MG63 (cell line): ENCODE measurements at places on chromosomes 5 and 9. TPM values are rescaled to one million over a fixed set of nuclear protein-coding genes. Genes with fewer than 3 reads are reported as not detected.

ZFYVE16 gene
- total RNA-seq = 4.5 and 21.1 TPM in 2 replicates

REEP2 gene
- 1.4 and 1.8 TPM in 2 replicates for total RNA-seq

ASPN gene
- total RNA-seq = not detected in 2 replicates

CCL27 gene
- total RNA-seq = not detected in 2 replicates

FST gene
- total RNA-seq = 114 and 131 TPM in 2 replicates

LHFPL2 gene
- total RNA-seq = 14.0 and 15.3 TPM in 2 replicates

SPRY4 gene
- total RNA-seq = 3.9 and 5.5 TPM in 2 replicates

PCDHGB3 gene
- 0.81 TPM in 1 of 2 replicates, not detected in the other for total RNA-seq

FSD1L gene
- 2.1 and 7.4 TPM in 2 replicates for total RNA-seq

NTNG2 gene
- total RNA-seq = 0.10 and 0.27 TPM in 2 replicates

PCDHA4 gene
- total RNA-seq = not detected in 2 replicates

GRM6 gene
- total RNA-seq = not detected in 2 replicates

DNA sequence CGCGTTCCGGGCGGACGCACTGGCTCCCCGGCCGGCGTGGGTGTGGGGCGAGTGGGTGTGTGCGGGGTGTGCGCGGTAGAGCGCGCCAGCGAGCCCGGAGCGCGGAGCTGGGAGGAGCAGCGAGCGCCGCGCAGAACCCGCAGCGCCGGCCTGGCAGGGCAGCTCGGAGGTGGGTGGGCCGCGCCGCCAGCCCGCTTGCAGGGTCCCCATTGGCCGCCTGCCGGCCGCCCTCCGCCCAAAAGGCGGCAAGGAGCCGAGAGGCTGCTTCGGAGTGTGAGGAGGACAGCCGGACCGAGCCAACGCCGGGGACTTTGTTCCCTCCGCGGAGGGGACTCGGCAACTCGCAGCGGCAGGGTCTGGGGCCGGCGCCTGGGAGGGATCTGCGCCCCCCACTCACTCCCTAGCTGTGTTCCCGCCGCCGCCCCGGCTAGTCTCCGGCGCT, at the start of gene DAPK1:
Gene DAPK1, plus strand, starts transcription at position 264 of the 442 bp plus-strand sequence. CDS start 1,211 bp downstream, outside the sequence.
- DNase-seq = peak; percentile 79

DNA sequence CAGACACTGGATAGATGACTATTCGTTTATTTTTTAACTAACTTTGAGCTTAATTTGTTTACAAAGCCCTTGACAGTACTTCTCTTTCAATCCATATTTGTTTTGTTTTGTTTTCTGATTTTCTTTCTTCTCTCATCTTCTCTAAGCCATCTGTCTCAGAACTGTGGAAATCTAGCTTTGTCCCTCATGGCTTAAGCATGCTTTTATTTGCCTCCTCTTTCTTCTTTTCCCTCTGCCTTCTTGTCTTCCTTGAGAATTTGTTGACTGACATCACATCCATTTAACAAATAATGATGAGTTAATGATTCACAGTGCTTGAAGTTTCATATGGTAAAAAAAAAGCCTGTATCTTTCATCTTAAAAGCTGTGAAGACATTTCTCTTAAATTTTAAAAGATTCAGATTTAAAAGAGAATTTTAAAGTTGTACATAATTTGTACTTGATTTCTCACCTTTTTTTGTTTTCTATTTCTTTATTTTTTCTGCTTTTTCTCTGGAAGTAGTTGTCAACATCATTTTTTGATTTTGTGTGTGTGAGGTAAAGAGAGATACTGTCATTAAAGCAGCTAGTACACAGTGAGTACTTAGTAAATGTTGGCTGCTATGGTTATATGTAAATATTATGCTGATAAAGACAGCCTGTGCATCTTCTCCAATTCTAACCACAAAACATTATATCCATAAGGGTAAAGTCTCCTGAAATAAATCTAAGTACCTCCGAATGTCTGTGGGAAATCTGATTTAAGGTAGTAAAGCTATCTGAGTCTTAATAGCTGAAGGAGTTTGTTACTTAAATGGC, 13.9 kb upstream of the SGCD start:
- DNase-seq = no peak

GRCh38 chr5:1874348-1874747, 8.4 kb downstream of the IRX4 start:
- DNase-seq = no peak

GRCh38 chr5:134445856-134446818, 34.5 kb upstream of the CDKN2AIPNL start:
- peak; percentile 55 for DNase-seq

DNA sequence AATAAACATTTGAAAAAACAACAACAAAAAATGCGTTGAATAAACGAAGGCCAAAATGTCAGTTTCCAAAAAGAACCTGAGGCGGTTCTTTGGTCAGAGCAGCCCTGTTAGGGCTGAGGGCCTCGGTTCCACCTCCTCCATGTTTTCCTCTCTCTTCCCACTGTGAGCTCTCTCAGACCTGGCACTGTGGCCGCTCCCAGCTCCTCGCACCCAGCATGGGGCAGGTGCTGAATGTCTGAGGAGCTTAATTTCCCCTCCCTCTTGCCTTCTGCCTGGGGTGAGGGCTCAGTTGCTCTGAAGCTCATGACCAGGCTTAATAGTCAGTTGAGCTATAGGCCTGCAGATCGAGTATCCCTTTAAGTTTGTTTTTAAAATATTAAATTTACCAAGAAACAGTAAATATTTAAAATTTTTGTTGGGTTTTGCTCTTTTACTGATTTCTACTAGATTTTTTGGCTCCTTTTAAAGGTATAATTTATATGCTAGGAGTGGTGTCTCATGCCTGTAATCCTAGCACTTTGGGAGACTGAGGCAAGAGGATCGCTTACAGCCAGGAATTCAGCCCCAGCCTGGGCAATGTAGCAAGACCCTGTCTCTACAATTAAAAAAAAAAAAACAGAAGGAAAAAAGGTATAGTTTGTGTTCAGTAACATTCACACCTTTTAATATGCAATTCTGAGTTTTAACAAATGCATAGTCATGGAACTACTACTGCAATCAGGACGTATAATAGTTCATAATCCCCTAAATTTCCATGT, 28.1 kb downstream of the DAPK1 start:
- DNase-seq = no peak

DNA sequence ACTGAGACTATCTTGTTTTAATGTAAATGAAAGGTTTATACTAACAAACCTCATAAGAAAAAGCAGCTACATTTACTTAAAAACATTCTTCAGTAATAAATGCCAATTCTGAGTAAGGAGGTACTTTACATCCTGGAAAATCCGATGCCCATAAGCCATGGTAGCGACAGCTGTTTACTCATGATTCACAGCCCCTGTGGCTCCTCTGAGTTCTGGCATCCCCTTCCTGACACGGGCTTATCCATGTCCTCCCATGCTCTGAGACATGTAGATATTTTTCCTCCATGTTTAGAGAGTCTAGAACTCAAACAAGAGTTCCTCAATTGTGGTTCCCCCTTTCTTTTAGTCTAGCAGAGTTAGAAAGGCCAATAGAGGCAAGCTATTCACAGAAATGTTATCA, 63.1 kb upstream of the DEPDC1B start:
- peak; percentile 28 for DNase-seq

- DNase-seq = no peak
Measured at GRCh38 chr9:126330536-126330935, 3.9 kb downstream of the MVB12B start.

DNA sequence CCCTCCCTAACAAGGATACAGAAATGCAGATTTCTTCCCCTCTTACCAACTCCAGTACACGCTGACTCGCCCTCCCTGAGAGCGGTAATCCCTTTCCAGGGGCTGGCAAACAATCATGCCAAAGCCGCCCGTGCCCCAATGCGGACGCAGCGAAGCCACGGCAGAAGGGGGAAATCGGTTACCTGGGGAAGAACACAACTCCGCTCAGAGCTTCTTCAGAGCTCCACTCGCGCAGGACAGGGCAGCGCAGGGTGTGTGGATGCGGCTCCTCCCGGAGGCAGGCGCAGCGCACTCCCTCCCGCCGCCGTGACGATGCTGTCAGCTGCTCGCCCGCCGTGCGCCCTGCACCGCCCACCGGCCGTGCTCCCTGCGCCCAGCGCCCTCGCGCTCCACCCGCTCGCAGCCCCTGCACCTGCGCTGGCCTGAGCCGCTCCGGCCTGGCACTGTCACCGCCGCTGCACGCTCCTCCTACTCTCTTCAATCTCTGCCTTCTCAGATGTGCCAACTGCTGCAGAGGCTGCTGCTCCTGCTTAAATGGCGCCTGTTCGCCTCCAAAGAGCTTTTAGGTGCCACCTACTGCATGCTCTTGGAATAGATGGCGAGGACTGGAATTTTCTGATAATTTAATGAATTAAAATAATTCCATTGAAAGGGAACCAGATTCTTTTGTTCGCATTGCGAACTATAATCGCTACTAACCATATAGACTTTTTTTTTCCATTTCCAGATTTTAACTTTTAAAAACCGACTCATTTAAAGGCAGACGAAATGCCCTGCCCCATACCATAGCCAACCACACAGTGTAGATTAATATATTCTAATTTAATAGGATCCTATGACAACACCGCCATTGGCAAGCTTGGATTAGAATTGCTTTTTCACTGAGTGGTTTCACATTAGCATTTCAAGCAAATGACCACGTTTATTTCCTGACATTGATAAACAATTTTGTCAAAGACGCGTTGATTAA, at the start of gene DIRAS2:
Gene DIRAS2, minus strand, starts transcription at position 255 of the 970 bp plus-strand sequence. CDS start 28,997 bp downstream, outside the sequence.
- peak; percentile 37 for DNase-seq

- DNase-seq = no peak
Measured at GRCh38 chr5:142922223-142922952, 152.2 kb downstream of the ARHGAP26 start.

- DNase-seq = no peak
Measured at GRCh38 chr5:54927097-54927746, 58.2 kb downstream of the ESM1 start.

DNA sequence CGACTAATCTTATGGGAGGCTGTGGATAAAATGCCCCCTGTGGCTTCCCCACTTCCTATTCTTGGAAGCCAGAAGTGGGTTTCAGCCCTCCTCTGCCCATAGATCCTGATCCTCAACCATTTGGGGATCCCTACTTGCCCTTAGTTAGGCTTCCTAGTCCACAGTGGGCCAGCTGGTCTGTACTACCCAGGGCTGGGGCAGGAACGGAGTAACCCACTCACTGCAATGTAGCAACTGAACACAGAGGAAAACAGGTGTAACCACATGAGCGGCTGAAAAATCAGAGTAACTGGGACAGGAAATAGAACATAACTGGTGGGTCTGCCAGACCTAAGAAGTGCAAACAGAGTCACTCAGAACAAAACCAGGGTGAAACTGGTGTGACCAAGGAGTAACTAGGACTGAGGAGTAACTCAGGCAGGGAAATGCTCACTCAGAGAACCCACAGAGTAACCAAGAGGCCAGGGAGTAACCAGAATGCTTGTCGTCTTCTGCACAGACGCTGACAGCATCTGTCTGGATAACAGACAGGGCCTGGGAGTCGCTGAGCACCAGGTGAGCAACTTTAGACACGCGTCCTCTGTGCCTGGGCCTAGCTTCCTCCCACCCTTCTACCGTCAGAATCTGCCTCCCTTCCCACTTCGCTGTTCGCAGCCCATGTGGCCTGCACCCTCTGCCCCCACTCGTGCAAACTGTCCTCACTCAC, 1.0 kb downstream of the AQP3 start:
- no peak for DNase-seq

DNA sequence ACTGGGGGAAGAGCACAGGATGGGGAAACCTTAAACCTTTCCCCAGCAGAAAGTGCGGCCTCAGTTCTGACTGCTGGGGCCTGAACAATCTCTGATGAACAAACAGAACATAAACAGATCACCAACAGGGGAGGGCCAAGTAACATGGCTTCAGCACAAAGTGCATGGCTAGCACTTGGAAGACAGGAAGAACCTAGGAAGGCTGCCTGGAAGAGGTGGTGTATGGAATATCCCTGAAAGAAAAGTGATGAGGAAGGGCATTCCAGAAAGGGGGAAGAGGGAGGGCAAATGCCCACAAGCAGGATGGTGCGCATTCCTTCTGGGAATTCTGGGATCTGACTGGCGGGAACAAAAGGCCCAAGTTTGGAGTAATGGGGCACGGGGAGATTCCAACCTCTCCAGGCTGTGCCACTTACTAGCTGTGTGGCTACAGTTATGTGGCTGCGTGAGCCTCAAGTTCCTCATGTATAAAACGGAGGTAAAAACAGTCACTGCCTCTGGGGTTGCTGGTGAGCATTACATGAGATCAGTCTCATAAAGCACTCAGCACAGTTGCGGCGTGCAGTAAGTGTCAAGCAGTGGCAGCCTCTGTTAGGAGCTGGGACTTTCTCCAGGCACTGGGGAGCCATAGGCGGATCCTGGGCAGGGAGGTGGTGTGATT, 1.6 kb downstream of the PDGFRB start:
- DNase-seq = no peak

GRCh38 chr9:105421154-105421553, 26.7 kb upstream of the FSD1L start:
- DNase-seq = no peak

GRCh38 chr5:132764051-132764450, 13.0 kb downstream of the SEPTIN8 start:
- no peak for DNase-seq

- DNase-seq = peak; percentile 78
Measured at GRCh38 chr5:146878476-146879172, at the start of gene PPP2R2B. PPP2R2B (minus strand) TSS chr5:146878757.

DNA sequence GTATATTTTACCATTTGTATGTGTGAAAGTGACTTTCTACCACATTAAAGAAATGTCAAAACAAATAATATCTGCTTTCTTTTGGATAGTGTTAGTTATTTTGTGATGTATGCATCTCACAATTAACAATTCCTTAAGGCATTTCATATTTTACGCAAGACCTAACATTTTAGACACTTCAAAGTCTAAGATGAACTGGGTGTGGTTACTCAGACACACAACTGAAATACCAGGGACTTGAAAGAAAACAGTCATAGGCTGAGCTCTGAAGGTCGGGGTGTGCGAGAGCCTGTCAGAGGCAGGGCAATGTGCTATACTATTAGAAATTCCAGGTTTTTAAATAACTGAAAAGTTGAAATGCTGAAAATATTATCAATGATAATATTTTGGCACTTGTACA, 44.5 kb upstream of the ZNF622 start:
- DNase-seq = no peak

DNA sequence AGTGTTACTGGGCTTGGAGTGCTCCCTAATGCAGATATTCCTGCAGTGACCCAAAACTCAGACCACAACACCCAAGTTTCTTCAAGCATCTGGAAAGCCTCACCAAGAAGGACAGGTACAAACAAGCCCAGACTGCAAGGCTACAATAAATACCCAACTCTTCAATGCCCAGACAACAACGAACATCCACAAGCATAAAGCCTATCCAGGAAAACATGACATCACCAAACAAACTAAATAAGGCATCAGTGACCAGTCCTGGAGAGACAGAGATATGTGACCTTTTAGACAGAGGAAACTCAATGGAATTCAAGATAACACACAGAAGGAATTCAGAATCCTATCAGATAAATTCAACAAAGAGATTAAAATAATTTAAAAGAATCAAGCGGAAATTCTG, 605.6 kb downstream of the PDE4D start:
- no peak for DNase-seq

GRCh38 chr9:121115466-121115865, 40.7 kb downstream of the CNTRL start:
- DNase-seq = no peak

DNA sequence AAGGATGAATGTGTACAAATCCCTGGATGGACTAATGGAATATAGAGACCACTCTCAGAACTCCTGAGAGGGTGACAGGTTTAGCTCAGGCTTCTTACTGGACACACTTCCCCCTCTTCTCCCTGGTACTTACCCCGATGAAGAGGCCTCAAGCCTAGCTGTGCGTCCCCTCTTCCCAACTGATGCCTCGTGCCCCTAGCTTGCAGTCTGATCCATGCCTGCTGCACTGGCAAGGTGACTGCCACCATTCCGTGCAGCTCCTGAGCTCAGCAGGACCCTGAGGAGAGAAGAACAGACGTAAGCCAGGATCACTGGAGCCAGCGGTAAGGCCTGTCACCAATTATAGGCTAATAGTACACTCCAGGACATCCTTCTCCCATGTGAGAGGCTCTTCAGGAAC, 5.5 kb upstream of the STOML2 start:
- DNase-seq = no peak

GRCh38 chr9:73682789-73683188, 531.1 kb downstream of the ANXA1 start:
- no peak for DNase-seq
